ENCODE measurements at places on chromosomes 4 and X. TPM values are rescaled to one million over a fixed set of nuclear protein-coding genes. Genes with fewer than 3 reads are reported as not detected.

FAM53A gene
- 9.4 TPM for total RNA-seq

GRCh38 chr4:88276952-88277710 is 7.2 kb downstream of the PPM1K start:
- peak; percentile 24 for DNase-seq

- DNase-seq, result no peak
Measured at GRCh38 chr4:29588617-29589016, 1131.6 kb upstream of the PCDH7 start.

DNA sequence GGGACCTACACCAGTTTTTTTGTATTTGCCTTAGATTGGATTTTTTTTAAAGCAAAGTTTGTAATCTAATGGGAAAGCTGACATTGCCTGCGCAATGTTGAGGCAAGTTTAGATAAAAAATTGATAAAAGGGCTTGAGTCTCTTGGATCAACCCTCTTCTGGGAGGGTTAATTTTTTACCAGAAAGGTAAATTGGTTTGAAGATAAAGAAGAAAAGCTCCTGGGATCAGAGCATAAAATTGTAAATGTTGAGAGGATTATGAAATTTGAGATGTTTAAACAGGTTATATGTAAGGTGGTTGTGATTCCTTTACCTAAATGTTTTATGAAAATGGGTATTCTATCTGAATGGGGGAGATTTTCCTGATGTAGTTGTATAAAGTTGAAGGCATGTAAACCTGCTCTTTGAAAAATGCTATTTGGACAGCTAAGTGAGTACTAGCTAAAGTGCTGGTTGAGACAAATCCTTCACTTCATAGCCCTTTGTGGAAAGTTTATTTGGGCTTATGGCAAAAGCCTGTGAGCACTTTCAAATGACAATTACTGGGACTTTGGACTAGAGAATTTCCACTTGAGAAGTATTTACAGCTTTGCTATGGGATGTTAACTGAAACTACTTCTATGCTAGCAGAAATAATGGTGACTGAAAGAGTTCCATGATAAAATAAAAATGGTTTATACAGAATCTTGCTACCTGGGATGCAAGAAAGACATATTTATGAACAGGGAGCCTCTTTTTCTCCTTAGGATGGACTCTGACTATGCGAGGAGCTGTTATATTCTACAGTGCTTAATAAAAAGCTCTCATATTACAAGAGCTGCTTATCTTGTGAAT is 56.2 kb downstream of the UGT2B10 start:
- DNase-seq, result no peak

DNA sequence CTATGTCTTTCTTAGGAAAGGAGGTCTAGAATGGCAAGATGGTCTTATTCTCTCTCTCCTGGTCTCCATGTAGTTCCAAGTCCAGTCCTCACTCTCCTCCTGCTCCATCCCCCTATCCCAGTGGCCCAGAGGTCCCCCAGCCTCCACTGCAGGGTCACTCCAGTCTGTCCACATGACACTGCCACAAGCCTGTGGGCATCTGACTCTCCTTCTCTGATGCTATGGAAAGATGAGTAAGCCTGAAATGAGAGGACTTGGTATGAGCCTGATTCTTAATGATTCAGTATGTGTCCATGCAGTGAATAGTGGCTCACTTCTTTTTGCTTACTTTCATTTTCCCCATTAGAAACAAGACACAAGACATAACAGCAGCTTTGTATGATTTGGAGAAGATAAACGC is 516.8 kb upstream of the ADGRL3 start:
- no peak for DNase-seq

GRCh38 chr4:14309431-14309830 is 681.9 kb upstream of the BOD1L1 start:
- no peak for DNase-seq

GRCh38 chr4:118866442-118866841 is 22.2 kb upstream of the SYNPO2 start:
- no peak for DNase-seq

Data from hematopoietic multipotent progenitor cell (in vitro differentiated cells).